ENCODE measurements at places on chromosomes 7 and 10.

DNA sequence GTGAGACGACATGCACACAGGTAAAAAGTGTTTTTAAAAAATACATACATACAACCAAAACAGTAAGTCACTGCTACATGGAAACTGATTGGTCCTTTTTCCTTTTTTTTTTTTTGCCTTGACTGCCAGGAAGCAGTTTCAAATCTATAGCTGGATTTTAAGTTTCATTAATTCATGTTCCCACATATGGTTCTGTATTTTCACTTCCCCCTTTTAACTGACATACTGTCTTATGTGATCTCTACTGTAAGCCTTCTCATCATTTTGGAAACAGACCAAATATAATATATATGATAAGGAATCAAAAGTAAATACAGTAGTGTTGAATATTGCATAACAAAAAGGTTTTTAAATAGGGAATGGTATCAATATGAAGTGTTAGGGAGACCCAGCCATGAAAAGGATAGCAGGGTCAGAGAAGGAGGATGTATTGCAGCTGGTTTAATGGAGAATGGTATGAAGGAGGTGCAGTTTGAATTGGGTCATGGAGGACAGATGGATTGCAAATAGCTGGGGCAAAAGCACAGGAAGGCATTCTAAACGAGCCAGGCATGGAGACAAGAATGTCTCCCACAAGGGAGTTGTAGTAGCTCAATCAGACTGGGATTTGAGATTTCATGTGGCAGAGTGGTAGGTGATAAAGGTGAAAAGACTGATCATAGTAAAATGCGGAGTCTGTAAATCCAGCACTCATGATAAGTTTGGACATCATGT, 5.4 kb downstream of the CAV1 start:
- no peak for DNase-seq

- no peak for DNase-seq
Observed at GRCh38 chr10:34295142-34295548, 520.0 kb downstream of the PARD3 start.

DNA sequence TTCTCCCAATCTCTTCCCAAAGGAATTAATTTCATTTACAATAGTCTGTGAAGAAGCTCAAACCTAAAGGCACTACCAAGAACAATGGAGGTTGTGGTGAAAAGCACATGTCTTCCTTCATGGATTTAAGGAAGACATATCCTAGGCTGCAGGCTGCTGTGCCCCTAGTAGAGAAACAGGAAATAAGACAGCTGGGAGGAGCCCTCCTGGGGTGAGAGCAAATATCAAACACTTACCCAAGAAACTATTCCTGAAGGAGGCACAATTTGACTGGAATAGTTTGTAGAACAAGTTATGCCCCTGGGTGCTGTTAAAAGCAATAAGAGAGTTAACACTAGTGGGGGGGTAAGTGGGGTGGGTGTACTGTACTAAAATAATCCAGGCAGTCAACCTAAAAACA, 30.1 kb downstream of the PDZD8 start:
- DNase-seq, result no peak

GRCh38 chr7:26136831-26137230, 15.2 kb upstream of the NFE2L3 start:
- DNase-seq, result no peak

- no peak for DNase-seq
Observed at GRCh38 chr7:12244694-12245093, 33.6 kb downstream of the TMEM106B start.

DNA sequence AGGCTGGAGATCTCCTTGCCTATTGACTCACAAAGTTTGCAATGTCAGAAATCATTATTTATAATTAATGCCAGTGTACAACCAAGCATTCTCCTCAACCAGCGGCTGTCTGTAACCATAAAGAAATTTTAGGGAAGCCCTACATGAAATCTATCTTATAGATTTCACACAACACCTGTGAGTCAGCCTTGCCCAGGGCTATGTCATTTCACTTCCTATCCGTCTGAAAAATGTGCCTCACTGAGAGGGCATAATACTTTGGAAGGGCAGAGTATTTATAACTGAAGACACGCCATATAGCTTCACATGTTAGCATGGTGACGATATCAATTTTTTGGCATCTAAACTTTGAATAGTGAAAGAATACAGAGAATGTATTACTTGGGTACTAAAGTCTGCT, 296.6 kb upstream of the ETV1 start:
- DNase-seq, result no peak

GRCh38 chr7:133003052-133003910, 78.6 kb downstream of the CHCHD3 start:
- no peak for DNase-seq
